ENCODE measurements at places on chromosomes 13 and 19.

- no peak for DNase-seq
Measured at GRCh38 chr13:113058129-113058987, 47.2 kb upstream of the F7 start.

GRCh38 chr13:109918179-109918711 lies 131.9 kb upstream of the IRS2 start:
- no peak for DNase-seq

DNA sequence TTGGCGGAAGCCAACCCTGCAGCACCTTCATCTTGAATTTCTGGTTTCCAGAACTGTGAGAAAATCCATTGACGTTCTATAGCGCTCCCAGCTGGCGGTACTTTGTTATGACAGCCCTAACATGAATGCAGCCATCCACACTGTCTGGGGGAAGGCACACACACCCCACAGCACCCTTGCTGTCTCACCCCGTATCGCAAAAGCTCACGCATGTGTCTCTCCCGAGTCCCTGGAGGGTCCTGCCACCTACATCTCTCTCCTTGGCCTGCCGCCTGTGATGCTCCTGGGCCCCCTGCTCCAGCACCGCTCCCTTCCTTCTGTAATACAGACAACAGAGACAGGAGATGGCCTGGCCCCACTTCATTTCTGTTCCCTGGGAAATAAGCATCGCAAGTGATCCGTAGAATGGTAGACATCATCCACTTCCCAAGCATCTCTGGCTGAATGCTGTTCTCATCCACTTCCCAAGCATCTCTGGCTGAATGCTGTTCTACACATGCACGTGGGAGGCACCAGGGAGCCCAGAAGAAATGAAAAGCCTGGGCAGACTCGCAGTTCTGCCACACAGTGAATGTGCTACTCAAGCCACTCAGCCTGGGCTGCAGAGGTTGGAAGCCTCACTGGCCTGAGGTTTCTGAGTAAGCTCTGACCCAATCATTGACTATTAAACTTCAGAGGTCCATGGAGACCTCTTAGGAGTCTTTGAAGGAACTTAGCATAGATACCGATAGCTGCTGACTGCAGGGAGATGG lies 29.6 kb downstream of the EPN1 start:
- no peak for DNase-seq

DNA sequence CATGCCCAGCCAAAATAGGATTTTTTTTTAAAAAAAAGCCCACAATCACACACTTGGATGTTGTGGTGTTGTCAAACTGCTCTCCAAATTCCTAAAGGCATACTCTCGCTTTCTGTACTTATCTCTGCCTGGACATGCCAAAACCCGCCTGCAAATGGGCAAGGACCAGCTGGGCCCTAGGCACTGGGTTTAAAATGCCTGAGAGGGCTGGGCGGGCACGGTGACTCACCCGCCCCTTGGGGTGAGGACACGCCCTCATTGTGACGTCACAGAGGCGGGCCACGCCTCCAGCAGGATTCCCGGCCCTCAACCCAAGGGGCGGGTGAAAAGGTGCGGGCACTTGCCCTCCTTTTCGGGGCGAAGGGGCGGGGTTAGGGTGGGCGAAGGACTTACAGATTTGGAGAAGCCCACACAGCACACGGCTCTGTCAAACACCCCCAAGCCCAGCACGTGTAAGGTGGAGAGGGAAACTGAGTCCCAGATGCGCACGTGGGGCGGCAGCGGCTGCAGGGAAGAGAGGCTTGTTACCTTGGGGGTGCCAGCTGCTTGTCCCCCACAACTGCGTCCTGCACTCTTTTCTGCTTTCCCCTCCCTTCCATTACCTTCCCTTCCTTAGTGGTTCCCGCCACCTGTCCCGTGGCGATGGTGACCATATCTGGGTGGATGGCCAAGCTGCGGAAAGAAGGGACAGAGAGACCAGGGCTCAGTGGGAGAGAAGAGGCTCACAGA lies 6.6 kb downstream of the EML2 start:
- peak; percentile 32 for DNase-seq

DNA sequence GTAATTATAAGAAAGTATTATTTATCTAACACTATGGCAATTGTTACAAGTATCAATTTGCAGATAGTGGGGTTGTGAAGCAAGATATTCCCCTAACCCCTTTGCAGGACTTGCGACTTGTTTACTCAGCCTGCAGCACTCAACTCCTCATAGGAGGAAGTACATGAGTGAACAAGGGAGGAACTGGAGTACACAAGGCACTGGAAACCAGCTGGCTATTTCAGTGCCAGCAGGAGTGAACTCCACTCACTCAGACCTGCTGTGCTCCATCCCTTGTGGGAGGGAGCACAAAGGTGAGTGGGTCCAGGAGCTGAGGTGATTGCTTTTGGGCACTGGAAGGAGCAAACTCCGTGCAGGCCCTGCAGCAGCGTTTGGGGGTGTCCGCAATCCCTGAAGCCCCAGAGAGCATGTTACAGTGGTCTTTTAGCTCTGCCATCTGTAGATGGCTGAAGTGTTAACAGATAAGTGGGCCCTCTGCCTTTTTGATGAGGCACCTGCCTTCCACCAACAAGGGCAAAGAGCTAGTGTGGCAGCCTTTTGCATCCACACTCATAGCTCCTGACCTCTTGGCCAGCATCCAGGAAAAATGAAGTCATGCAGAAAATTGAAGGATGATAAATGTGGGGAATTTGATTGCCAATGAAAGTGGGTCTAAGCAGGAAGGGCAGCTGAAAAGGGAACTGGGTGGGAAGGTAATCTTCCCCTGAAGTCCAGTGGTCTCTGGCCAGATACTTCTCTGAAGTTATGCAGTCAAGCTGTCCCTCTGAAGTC lies 802.2 kb upstream of the MIR17HG start:
- DNase-seq, result no peak

- DNase-seq, result no peak
Measured at GRCh38 chr13:75800545-75800944, 164.4 kb downstream of the LMO7 start.

DNA sequence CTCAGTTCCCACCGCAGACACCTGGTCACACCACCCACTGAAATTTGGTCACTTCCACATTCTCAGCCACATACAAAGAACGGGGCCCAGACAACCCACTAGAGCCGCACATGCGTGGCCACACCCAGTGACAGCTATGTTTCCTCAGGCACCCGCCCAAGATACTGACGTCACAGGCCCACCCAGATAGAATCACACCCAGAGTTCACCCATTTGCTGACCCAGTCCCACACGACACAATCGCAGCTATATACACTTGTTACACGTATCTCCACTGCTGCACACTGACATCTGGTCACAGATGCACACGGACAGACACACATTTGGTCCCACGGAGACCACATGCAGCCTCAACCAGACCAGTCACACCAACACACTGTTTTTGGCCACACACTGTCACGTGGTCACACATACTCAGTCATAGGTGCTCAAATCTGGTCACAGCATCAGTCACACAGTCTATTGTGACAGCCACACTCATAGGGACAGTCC lies 2.9 kb downstream of the NUMBL start:
- peak; percentile 56 for DNase-seq

DNA sequence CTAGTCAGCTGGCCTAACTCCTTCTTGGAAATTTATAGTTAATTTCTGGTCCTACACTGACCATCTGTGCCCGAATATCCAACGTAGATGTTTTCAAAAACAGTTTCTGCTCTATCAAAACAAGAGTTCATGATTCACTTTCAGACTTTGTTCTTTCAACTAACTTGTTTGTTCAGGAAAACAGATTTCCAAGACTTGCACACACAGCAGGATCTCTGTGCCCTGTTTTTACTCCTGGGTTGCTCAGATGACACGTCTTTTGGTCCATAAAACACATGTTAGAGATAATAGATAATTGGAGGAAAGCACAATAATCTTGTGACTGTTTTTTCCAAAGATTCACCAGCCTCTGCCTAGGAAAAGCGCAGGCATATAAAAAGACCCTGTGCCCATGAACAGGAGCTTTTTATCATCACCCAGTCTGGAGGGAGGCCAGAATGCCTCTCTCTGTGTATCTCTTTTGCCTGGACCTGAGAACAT lies 218.0 kb downstream of the IRS2 start:
- DNase-seq, result no peak

- DNase-seq, result peak; percentile 79
Measured at GRCh38 chr13:46321494-46322225, 65.4 kb downstream of the RUBCNL start.

DNA sequence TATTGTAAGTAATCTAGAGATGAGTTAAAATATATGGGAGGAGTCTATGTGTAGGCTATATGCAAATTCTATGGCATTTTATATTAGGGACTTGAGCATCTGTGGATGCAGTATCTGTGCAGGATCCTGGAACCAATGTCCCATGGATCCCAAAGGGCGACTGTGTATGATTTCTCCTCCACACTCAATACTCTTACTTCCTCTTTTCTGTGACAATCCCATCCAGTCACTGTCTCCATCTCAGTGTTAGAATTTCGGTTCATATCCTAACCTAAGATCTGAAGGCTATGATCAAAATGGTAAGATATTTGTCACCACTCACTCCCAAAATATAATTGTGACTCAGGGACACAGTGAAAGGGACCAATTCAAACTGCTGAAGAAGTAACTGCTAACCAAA lies 15.1 kb upstream of the ZNF599 start:
- no peak for DNase-seq

DNA sequence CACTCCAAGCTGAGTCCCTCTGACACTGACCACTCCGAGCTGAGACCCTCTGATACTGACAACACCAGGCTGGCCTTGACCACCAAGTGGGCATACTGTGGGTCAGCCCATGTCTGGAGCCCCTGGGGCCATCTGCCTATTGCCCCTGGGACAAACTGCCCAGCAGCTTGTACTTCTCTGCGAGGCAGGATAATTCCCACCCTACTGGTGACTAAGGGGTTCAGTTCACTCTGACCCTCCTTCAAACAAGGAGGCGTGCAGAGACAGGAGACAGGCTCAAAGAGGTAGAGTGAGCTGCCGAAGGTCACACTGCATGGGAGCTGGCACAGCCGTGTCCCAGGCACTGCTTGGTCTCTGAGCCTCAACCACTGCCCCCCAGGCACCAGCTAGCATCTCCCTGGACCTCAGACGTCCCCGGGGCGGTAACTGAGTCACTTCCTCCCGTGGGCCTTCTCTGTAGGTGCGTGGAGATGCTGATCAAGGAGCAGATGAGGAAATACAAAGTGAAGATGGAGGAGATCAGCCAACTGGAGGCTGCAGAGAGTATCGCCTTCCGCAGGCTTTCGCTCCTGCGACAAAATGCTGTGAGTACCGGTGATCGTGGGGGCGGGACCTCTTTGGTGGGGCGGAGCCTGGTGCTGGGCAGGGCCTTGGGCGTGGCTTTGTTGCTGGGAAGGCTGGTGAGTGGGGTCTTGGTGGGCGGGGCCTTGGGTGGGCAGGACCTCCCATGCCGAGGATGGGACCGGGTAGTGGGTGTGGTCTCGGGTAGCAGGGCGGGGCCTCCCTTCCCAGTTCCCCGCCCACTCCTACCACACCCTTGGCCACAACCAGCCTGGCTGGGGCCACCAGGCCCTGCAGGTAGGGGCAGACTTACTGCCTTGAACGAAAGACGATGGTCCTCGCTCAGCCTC lies 5.8 kb upstream of the USE1 start:
- DNase-seq, result peak; percentile 43

DNA sequence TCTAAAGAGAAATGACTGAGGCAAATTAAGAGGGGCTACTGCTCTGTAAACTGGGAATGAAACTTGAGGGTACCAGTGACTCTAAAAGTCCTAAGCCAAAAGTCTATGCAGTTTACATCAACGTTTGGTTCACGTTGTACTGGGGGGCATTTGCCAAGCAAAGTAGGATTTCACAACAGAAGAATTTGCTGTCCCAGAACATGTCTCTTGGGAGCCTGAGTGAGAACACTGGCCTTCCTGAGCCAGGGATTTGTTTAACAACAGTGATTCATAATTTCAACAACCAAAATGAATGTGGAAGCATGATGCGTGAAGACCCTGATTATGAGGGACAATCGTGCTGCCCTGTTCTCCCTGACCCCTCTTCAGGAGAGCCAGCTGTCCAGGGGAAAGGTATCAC lies 178.0 kb downstream of the OXGR1 start:
- no peak for DNase-seq

DNA sequence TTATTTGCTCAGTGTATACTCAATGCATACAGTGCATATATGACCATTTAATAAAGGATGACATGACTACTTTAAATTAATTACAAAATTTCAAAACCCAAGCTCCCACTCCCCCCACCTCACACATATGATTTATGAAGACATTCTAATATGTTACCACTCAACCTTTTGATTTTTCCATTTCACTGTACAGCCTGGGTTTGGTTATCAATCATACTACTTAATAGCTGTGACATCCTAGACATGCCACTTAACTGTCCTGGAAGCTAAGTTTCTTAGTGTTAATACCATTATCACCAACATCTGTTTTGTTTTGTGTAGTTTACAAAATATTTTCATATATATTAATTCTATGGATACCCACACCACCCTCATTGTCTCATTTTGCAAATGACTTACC lies 42.2 kb downstream of the UBL3 start:
- DNase-seq, result no peak

- no peak for DNase-seq
Measured at GRCh38 chr13:28572871-28573270, 77.9 kb upstream of the FLT1 start.

DNA sequence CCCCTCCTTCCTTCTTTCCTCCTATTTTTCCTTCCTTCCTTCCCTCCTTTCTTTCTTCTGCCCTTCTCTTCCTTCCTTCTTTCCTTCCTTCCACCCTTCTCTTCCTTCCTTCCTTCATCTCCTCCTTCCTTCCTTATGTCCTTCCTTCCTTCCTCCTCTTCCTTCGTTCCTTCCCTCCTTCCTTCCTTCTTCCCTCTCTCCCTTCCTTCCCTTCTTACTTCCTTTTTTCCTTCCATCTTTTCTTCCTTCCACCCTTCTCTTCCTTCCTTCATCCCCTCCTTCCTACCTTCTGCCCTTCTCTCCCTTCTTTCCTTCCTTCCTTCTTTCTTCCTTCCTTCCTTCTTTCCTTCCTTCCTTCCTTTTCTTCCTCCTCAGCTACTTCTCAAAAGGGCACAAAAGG lies 287.3 kb upstream of the ZNF507 start:
- no peak for DNase-seq

All from CD4-positive, alpha-beta T cell treated with Interleukin-4 for 1 hour (primary cell).